Fibroblast of skin of back (primary cell): ENCODE measurements at places on chromosomes 2 and 18.
A peak's percentile ranks its signal among the peaks of the same experiment; 100 is the strongest.

GRCh38 chr2:241905716-241906377, 36.3 kb downstream of the RTP5 start:
- no peak for DNase-seq

DNA sequence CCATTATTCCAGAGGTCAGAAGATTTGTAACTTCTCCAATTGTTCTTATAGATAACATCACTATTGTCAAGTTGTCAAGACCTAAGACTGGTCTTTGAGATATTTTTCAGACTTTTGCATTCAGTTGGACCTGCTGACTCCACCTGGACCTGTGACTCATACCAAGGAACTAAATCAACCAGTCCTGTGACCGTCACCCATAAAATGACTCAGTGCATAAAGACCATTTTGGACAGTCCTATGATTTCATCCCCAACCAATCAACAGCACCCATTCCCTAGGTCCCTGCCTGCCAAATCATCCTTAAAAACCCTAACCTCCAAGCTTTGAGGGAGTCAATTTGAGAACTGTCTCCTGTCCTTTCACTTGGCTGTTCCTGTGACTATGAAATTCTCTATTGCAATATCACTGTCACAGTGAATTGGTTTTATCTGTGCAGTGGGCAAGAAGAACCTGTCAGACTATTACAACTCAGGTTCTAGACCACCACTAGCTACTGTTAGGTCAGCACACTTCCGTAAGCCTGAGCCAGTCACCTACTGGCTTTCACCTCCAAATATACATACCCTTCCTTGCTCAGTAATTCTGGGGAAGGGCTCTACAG, 17.1 kb downstream of the DPP4 start:
- no peak for DNase-seq

DNA sequence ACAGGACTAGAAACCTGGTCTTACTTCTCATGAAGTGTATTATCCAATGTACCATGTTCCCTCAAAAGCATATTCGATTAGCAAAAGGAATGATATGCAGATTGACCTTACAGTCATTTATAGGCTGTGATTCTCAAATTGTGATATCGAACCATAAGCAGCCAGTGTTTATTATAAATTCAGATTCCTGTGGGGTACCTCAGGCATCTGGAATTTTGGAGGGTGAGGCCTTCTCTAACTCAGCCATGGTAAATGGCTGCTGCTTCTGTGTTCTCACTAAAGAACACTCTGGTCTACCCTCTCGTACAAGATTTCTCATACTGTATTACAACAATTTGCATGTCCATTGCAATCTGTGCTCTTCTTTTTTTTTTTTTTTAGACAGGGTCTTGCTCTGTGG, 84.5 kb downstream of the PRPF40A start:
- peak; percentile 35 for DNase-seq

DNA sequence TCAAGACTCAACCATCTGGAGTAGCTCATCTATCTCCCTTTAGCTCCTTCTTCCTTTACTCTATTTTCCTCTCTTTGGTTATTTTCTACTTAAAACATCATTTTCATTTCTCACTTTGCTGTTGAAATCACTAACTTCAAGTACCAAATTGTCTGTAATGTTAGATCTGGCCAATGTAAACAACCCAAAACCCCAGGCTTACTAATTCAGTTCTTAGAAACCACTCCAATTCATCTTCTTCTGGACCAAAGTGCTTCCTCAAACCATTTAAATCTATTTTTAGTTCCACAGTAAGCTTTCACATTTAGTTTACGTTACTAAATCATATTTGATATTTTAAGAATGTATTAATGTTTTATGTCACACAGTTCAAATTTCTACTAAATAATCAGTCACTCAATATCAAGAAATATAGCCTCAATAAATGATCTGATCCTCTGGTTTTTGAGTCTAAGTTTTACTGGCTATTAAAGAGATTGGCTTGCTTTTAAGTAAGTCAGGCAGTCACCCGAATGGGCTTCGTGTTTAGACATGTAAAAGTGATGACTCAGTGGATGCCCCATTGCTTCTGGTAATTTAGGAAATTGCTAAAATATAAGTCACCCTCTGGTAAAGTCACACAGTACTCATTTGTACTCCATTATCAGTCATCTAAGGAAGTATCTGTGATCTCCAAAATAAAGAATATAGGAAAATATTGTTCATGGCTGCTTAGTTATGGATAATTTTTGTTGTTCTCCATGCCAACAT, 527.2 kb upstream of the SOX11 start:
- DNase-seq: peak; percentile 95

DNA sequence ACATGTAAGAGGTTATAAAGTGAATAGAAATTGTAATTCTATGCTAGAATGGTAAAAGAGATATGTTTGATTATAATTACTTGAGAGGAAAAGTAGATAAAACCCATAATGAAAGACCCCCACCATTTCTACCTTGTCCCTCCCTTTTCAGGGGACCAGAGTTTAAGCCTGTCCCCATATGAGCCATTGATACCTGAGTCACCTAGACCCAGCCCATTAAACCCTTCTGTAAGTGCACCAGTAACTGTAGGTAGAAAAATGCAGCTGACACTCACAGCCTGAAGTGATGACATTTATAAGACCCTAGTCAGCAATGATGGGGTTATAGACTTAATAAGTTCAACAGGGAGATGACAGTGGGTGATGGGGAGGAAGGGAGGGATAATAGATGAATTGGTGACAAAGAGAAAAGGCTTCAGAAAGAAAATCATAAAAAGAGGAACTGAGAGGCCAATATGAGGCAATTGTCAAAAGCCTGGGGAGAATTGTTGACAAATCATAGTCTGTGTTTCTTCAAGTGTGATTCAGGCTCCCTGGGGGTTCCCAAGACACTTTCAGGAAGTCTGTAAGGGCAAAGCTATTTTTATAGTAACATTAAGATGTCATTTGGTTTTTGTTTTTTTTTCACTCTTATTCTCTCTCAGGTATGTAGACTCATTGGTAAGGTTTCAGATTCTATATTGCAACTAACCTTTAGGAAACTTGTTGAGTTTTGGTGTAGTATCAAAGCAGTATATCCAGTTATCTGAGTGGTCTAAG, 544.2 kb downstream of the SATB2 start:
- peak; percentile 64 for DNase-seq

DNA sequence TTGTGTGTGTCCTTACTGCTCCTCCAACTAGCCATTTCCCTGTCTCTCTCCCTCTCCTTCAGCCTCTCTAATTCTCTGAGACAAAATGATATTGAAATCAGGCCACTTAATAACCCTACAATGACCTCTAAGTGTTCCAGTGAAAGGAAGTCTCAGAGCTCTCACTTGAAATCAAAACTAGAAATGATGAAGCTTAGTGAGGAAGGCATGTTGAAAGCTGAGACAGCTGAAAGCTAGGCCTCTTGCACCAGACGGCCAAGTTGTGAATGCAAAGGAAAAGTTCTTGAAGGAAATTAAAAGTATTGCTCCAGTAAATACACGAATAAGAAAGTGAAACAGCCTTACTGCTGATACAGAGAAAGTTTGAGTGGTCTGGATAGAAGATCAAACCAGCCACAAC, 72.9 kb downstream of the PRKCE start:
- no peak for DNase-seq

- peak; percentile 44 for DNase-seq
These were observed 32.6 kb upstream of the PPP3R1 start for GRCh38 chr2:68284896-68285295.

DNA sequence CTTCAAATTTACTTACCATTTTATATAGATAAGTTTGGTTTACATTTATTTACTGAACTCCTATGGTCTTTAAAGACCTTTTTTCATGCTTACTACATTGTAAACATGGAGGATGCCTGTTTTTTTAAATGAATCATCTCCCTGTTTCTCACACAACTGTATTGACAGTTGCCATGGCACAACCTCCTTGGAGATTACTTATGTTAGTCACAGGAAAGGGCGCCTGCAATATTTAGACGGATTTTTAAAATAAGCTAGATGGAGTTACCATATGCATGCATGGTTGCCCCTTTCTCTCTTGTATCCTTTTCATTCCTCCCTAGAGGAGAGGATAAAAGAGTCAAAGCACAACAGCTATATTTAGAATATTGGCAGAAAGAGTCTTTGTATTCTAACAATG, 34.8 kb upstream of the CCDC102B start:
- peak; percentile 84 for DNase-seq

DNA sequence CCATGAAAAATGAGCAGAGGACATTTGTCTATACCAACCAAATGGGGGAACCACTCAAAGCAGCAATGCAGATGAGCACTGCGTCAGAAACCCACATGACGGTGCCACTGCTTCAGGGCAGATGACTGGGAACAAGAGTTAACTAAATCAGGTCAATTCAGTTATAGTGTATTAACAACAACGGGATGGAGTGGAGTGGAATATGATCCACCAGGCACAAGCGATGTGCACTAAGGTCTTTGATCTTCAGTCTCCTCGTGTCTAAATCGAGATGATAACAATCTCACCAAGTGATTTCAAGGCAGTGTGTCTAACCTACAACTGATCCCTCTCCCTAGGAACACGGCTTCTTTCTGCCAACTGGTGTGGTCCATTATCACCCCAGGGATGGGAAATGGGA, 269.0 kb downstream of the RAD51AP2 start:
- DNase-seq: no peak

GRCh38 chr2:48424866-48425265, 105.1 kb upstream of the STON1 start:
- DNase-seq: no peak

DNA sequence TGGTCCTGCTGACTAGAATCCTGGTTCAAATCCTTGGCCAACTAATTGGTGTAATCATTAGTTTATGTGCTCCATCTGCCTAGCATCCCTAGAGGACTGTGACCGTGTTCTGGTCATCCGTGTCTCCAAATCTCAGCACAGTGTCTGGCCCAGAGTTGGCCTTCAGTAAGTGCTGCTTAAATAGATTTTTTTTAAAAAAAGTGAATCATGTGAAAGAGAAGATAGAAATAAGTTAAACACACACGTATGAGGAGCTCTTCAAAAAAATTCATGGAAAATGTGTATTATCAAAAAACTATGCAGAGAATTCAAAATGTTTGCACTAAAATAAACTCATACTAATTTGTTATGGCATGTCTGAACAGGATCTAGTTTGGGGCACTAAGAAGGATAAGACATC, 129.3 kb upstream of the TLK1 start:
- peak; percentile 71 for DNase-seq
